ENCODE measurements at places on chromosomes 5 and 9.

DNA sequence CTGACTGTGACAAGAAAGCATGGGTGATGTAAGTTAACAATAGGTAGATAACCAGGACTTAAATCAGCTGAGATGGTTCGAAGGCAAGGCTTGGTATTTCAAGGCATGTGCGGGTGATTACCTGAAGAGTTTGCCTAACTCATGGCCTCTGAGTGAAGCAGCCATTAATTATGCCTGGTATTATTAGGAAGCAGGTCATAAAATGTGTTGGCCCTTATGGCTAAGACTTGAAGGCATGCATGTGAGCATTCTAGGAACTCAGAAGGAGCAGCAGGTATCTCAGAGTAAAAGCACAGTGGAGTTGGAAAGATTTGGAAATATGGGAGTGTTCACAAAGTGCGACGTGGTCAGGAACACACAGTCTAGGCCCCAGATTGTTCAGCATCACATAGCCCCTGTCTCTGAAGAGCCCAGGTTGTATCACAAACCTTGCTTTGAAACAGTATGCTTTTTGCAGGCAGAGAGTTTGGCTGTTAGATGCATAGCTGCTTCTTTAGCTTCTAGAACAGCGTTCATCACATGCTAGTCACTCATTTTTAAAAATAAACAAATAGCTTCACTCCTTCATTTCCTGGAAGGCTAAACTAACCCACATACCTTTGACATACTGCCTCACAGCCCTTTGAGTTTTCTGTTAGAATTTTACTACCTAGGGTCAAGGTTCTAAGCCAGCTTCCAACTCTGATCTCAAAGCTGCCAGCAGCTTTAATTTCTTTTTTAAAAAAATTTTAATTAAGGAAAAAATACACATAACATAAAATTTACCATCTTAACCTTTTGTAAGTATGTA is 2.1 kb downstream of the HEXB start:
- no peak for DNase-seq

- DNase-seq: no peak
These were observed 1.6 kb downstream of the ELL2 start for GRCh38 chr5:95959888-95960666.

DNA sequence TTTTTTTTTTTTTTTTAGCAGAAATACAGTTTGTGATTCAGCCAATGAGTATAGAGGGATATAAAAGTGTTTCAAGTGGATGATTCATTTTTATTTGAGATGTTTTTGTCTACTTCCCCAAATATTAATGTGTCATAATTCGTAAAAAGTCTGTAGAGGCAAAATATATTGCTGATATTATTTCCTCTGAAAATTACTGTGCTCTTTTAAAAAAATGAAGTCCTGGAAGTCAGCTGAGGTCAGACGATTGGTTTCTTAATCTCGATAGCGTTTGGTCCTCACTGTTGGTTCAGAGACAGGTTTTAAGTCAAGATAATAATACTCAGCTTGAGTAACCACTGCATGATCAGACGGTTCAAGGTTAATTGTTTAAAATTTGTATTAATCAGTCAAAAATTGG is 19.5 kb downstream of the IL9 start:
- DNase-seq: no peak

- no peak for DNase-seq
These were observed 2357.8 kb downstream of the MAT2B start for GRCh38 chr5:165863239-165863638.

DNA sequence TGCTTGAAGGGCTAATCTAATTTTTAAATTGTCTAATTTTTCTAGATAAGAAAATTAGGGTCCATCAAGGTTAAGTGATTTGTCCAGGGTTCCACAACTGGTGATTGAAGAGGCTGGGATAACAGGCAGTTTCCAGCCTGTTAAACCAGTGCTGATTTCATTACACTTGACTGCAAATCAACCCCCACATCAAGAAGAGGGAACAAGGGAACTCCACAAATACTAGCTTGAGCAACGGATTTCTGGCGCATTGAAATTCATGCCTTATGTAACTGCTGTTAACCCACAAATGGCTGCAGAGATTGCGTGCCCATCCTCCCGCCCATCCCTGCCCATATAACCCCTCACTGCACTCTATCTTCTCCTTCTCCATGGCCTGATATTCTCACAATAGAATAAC is 10.0 kb downstream of the PLPPR1 start:
- no peak for DNase-seq

- DNase-seq: no peak
These were observed 45.5 kb downstream of the TMEM215 start for GRCh38 chr9:32828861-32829260.

GRCh38 chr5:118379470-118379869 is 608.9 kb downstream of the DTWD2 start:
- no peak for DNase-seq

DNA sequence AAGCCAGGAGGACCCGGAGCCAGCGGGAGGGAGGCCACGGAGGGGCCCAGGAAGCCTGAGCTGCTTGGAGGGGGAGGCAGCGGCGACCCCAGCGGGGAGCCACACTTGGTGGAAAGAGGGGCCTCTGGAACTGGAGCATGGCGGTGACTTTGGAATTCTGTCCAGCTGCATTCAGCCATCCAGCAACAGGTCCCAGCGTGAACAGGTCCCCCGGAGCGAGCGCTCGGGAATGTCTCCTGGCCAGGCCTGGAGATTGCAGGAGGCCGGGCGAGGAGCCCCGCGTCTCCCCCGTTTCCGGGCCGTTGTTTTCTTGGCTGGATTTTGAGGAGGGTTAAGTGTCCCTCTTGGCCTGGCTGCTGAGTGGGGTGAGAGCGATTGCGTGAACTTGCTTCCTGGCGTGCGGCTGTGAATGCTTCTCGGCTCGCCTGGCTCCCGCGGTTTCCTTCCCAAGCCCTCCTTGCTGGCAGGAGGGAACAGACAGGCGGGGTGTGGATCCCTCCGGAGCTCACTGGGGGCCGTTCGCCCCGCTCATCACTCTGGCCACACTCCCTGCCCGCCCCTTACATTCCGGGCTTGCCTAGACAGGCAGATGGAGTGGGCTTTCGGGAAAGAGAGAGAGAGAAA is 125.3 kb upstream of the IRX4 start:
- no peak for DNase-seq

DNA sequence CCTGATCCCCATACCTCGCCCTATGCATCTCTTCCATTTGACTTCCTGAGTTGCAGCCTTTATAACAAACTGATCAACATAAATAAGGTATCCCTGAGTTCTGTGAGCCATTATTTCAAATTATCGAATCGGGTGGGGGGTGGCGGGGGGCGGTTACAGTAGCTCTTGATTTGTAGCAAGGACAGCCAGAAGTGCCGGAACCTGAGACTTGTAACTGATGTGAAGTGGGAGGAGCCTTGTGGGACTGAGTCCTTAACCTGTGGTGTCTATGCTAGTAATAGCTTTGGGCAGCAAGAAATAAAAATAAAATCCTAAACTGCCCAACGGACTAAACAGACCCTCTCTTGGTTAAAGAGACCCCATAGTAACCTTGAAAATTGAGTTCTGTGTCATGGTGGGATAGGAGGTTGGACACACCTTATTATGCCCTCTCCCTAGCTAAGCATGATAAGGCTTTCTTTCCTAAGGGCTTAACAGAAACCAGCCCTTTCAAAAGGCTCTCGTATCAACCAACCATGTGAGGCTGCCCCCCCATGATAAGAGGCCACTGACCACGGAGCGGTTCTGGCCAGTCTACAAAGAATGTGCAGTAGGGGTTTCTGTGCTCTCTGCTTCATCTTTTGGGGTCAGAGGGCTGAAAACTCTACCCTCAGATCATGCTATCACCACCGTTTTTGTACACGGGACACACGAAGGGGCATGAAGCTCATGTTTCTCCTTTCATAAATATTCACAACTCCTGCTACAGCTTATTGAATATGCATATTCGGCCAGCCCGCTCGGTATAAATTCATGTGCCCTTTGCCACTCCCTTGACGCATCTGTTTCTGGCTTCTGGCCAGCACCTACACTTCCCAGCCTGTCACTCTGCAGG is 39.5 kb upstream of the IQGAP2 start:
- DNase-seq: no peak

DNA sequence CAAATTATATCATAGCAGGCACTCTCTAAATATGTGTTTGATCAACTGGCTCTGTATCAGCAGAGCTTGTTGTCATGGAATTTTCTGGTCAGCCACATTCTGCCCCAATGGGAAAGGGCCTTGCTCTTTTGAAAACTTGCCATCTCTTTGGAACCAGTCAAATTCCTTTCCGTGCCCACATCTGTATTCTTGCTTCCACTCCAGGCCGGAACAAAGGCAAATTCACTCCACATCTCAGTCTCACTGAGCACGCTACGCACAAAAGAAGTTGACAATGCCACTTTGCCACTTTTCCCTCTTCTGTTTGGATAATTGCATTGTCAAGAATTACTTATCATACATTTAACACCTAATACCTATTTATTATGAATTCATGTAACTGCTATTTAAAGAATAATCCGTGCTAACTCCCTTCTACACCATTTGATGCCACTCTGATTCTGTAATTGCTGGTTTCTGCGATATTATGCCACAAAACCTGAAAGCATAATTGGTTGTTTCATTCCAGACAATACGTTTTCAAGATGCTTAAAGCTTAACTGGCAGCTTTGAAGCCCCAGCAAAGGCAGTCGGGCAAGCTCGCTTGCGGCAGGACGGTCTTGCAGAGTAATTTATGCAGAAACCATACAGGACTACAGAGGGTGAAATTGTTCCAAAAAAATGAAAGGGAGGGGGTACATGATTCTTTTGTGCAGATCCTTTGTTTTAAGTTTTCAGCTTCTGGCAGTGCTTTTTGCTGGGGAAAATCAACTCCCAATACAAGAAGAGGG is 277.7 kb downstream of the MSX2 start:
- DNase-seq: no peak

DNA sequence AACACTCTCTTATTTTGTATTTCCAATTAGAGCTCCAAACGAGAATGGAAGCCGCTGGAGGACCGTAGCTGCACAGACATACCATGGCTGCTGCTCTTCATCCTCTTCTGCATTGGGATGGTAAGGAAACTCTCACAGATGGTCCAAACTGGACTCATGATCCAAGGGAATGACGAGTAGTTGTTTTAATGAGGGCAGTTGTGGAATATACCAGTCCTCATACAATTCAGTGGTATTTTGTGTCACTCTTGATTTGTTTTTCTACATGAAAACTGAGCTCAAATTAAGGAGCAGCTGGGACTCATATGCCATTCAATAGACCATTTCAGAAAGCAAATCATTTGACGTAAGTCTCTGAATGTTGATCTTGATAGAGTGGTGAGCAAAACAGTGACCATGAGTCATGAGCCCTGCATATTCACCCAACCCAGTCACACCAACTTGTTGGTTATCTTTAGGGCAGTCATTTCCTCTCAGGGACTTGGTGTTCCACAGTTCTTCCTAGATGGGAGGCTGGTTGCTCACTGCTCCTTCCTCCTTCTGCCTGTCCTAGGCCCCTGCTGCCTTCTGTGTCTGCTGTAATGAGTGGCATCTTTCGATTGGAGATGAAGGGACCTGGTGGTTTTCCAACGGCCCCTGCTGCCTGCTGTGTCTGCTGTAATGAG is 54.9 kb downstream of the SLC44A1 start:
- no peak for DNase-seq

- DNase-seq: no peak
These were observed at the start of gene PCDHGA6 for GRCh38 chr5:141373673-141374317. PCDHGA6 (plus strand) TSS chr5:141373891; CDS start chr5:141374084, 193 bp downstream.

GRCh38 chr9:26779062-26779461 is 113.5 kb downstream of the CAAP1 start:
- no peak for DNase-seq

- no peak for DNase-seq
These were observed 33.3 kb downstream of the MAST4 start for GRCh38 chr5:66629446-66629845.

- DNase-seq: no peak
These were observed 56.1 kb upstream of the TUT7 start for GRCh38 chr9:86410281-86410680.

DNA sequence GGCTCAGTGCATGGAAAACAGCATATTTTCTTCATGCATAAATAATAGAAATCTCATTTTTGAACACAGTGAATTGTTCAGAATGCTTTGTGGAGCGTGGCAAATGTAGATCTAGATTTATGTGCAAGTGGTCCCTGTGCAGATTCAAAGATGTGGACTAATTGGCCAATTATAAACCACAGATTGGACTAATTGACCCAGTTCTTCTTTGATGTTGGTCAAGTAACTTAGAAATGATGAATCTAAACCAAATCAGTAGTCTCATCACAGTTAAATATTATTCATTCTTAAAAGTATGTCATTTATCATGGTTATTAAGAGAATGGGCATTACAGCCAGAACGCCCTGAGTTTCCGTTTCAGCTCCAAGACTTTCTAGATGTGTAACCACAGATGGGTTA is 11.7 kb upstream of the PDE4D start:
- DNase-seq: no peak

GRCh38 chr5:78806544-78806943 is 158.0 kb upstream of the LHFPL2 start:
- DNase-seq: no peak

GRCh38 chr9:128125580-128126354 is 1.8 kb downstream of the PTGES2 start:
- DNase-seq: no peak

DNA sequence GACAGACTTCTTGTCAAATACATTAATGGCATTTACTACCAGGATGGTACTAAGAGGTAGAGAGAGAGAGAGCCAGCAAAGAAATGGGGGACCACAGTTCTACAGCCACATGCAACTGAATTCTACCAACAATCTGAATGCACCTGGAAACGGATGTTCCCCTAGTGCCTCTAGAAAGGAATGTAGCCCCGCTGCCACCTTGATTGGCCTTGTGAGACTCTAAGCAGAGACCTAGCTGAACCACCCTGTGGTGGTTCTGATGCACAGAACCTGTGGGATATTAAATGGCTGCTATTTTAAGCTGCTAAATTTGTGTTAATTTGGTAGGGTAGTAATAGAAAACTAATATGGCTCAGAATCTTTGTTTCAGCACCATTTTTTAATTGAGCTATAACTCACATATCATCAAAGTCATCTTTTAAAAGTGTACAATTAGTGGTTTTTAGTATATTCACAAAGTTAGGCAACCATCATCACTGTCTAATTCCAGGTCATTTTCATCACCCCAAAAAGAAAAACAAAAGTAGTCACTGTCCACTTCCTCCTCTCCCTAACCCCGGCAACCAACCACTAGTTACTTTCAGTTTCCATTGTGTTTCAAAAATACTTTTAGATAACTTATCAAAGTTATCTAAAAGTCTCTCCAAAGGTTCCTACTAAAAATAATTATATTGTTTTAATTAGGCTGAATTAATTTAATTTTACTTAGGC is 51.7 kb downstream of the CPLANE1 start:
- DNase-seq: no peak

DNA sequence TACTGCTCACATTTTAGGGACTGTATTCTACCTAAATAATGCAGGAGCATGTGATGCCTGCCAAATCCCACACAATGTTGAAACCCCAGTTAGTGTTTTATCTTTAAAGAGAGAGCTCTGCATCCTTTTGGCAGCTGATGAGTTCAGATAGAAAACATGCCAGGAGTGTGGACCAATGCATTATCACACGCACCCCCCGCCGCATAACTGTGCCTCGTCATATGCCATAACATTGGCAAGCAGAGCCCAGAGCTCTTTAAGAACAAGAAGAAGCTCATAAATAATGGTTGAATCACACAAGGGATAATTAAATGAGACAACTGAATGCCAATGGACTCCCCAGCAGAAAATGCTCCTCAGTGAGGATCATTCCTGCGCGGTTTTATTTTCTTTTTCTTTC is 52.8 kb upstream of the RORB start:
- DNase-seq: no peak

Measured in stimulated activated CD8-positive, alpha-beta memory T cell treated with anti-CD3 and anti-CD28 coated beads, Interleukin-7, amount 100 ng/mL, for 1 hour (primary cell).